ENCODE measurements at places on chromosomes 11 and 22. TPM values are rescaled to one million over a fixed set of nuclear protein-coding genes. Genes with fewer than 3 reads are reported as not detected.

- DNase-seq = no peak
These were observed 109.3 kb upstream of the BMAL1 start for GRCh38 chr11:13168271-13168670.

DNA sequence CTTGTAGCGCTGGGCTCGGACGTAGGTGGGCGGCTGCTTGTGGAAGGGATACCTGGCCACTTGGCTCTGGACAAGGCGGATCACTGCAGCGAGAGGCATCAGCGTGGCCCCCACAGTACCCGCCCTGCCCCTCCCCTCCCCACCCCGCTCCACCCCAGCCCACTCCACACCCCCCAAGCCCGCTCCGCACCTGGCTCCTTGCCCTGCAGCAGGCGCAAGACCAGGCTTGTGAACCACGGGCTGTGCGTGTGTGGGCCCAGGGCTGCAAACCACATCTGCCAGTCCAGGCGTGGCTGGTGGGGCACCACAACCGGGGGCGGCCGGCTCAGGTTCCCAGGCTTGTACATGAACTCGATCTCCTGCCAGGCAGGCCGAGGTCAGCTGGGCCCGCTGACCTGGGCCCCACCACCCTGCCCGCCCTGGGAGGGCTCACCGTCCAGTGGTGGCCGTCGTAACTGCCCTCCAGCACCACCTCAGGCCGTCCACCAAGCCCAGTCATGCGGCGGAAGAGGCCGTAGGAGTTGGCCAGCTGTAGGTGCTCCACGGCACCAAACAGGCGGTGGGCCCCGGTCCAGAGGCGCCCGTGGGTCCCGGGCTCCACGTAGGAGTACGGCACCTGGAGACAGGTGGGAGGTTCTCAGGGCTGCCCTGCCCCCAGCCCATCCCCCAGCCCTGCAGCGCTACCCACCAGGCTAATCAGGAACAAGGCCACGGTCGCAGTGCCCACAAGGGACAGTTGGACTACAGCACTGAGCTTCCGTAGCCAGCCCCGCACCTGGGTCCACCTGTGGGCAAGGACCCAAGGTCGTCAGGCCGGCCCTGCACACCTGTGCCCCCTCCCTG, 2.9 kb downstream of the LMF2 start:
- no peak for DNase-seq

DNA sequence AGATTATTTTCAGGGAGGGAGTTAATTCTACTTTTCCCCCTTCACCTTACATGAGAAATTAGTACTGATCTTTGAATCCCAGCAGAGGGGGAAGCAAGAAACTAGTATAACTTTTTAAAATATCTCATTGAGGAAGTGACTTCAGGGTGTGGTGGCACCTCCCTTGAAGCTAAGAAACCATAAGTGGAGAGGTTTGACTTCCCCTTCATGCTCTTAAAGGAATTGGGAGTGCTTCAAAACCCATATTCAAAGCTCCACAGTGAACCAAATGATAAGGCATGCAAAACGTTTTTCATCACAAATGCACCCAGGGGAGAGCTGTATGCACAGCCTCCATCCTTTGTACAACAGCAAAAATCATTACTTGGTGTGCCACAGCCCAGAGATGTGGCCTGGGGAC, 540 bp downstream of the MS4A14 start:
- no peak for DNase-seq

GRCh38 chr11:88590361-88590760, 252.8 kb upstream of the CTSC start:
- no peak for DNase-seq

DNA sequence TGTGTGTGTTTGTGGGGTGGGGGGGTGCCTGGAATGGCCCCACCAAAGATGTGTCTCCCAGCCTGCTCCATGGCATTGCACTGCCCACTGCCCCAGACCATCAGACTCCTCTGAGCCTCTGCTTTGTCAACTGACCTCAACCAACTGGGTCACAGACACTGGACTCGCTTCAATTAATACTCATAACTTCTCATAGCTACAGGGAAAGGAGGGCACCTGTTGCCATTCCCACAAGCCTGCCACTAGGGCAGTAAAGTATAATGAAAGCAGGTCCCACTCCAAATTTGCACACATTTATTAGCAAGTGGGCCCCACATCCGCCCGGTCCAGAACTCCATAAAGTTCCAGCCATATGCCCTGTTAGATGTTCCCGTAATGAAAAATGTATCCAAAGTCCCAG, 70.5 kb upstream of the PRDM11 start:
- no peak for DNase-seq

DNA sequence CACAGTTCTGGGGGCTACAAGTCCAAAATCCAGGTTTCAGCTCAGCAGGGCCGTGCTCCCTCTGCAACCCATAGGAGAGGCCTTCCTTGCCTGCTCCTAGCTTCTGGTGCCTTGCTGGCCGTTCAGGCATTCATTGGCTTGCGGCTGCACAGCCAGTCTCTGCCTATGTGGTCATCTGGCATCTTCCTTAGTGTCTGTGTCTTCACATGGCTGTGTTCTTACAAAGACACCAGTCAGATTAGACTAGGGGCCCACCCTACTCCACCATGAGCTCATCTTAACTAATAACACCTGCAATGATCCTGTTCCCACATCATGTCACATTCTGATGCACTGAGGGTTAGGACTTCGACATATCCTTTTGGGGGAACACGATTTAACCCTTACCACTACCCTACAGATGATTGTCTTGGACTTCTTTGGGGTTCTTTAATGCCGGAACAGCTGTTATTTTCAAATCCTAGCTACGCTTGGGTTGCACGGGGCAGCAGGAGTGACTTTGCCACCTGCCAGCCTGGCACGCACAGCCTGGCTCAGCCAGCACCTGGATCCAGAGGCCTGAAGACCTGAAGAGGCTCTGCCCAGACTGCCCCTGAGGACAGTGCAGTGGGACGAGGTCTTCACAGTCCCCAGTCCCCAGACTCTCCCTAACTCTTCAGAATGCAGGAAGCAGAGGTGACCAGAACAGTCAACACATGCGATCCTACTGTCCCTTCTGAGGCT, 7.7 kb upstream of the NEAT1 start:
- no peak for DNase-seq

- no peak for DNase-seq
These were observed 60.2 kb downstream of the PDHX start for GRCh38 chr11:34976496-34977088.

- no peak for DNase-seq
These were observed 60.1 kb downstream of the CTSC start for GRCh38 chr11:88277349-88277915.

DNA sequence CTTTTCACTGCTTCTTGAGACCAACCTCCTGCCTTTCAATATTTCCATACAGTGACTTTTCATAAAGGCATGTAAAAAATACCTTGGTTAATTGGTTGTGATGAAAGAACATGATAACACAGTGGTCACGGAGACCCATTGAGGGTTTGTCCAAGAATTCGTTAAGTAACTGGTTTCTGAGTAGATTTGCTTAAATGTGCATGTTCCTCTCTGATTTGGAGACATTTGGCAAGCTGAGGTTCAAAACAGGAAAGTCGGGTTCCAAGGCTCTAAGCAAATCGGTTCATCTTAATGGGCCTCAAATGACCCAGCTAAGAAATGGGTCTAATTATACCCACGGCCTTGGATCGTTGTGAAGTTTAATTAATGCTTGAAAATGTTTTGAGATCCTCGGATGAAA, 36.9 kb upstream of the CCND1 start:
- DNase-seq = no peak

GRCh38 chr11:32847511-32847910, 17.8 kb downstream of the PRRG4 start:
- DNase-seq = no peak

DNA sequence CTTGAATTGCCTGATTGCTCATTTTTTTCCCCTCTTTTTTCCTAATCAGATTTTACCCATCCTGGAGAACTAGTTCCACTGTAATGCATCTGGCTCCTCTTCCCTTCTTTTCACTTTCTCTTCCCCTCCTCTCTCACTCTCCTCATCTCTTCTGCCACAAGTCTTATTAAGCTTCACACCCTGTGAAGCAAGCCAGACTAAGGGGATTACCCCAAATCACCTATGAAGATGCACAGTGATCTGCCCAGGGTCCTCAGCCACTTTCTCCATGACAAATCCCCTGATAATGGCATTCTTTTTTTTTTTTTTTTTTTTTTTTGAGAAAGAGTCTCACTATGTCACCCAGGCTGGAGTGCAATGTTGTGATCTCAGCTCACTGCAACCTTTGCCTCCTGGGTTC, 11.2 kb downstream of the UBASH3B start:
- no peak for DNase-seq

DNA sequence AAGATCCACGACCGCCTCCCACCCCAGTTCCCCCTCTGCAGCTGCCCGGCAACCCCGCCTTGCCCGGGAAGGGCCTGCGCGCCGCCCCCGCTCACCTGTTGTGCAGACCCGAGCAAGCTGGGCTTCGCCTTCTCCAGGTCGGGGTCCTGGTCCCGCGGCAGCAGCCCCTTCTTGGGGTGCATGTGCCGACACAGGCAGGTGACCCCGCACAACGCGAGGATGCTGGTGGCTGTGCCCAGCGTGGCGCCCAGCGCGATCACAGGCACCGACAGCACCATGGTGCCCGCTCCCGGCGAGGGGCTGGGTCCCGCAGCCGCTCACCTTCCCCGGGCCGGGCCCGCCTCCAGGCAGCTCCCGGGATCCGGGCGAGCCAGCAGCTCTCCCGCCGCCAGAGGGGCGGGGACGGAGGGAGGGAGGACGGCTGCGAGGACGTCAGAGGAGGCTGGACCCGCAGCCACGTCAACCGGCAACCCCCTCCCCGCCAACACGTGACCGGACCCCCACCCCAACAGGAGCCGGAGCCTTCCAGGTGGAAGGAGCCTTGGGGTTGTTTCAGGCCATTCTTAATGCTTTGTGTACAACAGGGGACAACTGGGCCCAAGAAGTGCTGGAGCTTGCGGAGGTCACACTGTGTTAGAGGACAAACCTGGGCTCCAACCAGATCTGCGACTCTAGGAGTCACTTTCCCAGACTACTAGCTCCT, at the start of gene SYT13:
Gene SYT13, minus strand, starts transcription at position 412 of the 703 bp plus-strand sequence. Its CDS starts 134 bp downstream, at position 278.
- no peak for DNase-seq

GRCh38 chr11:20315800-20316199, 47.7 kb upstream of the HTATIP2 start:
- no peak for DNase-seq

DNA sequence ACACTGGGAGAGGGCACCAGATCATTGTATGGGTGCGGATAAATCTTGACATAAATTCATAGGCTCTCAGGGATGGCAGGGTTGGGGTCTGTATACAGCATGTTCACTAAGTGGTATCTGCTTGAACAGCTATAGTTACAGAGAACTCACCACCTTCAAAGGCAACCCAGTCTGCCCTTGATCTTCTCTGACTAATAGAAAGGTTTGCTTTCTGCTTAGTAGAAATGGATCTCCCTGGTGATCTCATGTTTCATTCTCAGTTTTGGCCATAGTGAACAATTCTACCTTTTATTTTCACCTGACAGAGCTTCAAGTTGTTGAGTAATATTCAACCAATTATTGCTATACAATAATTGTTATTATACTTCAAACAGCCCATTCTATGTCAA, 32.4 kb downstream of the CNTF start:
- DNase-seq = no peak

DNA sequence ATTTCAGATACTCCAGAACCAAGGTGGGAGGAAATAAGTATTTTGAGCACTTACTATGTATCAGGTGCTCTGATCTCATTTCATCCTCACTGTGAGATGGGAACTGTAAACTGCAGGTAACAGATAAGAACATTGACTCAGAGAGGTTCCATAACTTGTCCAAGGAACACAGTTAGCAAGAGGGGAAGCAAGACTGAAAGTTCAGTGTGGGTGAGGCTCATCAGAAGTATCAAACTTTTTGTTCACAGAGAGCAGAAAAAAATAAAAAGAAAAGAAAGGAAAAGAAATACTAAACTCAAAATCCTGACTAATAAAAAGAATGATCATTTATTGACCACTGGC, 37.1 kb downstream of the RAB30 start:
- DNase-seq = no peak

DNA sequence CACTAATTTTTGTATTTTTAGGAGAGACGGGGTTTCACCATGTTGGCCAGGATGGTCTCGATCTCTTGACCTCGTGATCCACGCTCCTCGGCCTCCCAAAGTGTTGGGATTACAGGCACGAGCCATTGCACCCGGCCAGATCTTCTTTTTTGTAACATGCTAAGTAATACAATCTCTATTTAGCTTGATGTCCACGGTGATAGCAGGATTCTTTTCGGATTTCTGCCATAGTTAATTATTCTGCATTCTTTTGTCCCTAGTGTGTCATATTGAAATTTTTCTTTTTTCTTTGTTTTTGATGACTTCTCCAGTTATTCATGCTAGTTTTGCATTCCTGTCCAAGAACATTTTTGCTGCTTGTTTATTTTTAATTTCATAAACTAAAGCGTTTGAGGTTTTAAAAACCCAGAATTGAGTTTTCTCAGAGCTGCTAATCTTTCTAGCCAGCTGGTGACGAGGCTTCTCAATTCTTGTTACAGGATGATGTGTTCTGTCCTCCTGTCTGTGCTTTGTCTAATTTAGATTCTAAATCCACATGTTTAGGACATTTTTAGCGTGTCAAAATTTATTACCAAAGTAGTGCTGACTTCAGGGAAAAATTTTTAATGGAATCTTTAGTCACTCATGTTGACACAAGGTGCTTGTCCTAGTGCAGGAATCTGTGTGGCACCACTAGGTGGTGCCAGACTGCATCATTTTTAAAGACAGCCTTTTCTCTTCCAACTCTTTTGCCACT, 21.8 kb downstream of the NF2 start:
- no peak for DNase-seq

DNA sequence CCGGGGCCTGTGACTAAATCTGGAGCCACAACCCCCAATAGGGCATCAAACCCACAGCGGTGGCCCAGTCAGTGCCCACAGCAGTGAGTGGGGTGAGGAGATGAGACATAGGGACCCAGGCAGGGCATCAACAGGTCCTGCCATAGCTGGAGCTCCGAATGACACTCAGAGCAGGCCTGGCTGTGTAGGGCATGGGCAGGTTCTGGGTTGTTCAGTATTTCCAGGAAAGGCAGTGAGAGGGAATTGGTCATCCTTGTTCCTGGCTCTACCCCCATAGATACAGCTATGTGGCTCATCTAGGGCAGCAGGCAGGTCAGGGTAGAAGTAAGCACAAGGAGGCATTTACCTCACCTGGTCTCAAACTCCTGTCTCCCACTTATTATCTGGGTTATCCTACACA, 126.6 kb downstream of the BUD13 start:
- DNase-seq = no peak

DNA sequence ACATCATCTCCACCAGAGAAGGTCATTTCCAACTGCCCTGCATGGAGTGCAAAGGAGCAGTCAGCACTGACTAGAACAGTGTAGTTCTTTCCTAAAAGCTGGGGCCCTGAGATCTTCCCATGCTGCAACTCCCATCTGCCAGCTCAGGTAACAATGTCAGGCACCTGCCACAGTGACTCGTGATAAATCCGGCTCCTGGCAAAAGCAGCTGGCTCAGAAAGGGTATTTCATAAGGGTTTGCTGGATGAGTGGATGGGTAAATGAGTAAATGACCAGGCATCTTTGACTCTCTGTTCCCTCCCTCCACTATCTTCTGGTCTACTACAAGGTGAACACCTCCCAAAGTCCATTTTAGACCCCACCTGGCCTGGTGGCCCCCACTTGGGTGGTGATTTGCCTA, 403.6 kb downstream of the NXPE2 start:
- DNase-seq = no peak

Gene DBX1
- total RNA-seq = not detected

Gene TRIM68
- total RNA-seq = 11.0 TPM

Gene TPBGL
- total RNA-seq = 0.25 TPM

Gene CDKN1C
- 1.7 TPM for total RNA-seq

Gene IRAG1
- total RNA-seq = not detected

Gene SLC43A3
- 189 TPM for total RNA-seq

Gene SLC22A12
- total RNA-seq = not detected

Gene OPCML
- total RNA-seq = not detected

Gene VPREB3
- not detected for total RNA-seq

Gene ACR
- total RNA-seq = not detected
